ENCODE measurements at places on chromosomes 11 and 22.
A peak's percentile ranks its signal among the peaks of the same experiment; 100 is the strongest.

DNA sequence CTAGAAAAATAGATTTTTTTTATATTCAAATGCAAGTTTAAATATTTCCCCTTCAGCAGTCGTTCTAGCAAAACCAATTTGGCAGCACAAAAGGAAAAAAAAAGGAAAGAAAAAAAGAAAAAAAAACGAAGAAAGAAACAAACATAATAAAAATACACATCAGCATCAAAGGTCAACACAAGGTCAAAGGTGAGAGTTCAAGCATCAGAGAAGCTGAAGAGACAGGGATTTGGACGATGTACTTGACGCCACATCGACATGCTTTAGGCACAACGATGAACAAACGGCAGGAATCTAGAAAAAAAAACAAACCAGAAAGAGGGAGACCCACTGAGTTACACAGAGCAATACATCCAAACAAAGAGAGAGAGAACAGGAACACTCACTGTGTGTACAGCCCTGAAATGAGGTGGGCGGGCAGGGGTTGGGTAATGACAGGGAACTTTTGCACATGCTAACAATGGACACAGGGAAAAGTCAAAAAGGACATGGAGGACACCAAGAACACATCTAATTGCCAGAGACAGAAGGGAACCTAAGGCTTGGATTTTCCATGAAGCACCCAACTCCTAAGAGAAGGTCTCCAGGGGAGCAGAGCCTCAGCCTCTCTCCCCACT lies 19.8 kb upstream of the RAPSN start:
- no peak for DNase-seq

GRCh38 chr11:32479291-32479690 lies 44.0 kb upstream of the WT1 start:
- no peak for DNase-seq

GRCh38 chr11:97751405-97751804 lies 1269.3 kb upstream of the CNTN5 start:
- no peak for DNase-seq

- no peak for DNase-seq
Observed at GRCh38 chr22:31019191-31019930, 50.3 kb downstream of the TUG1 start.

- DNase-seq = peak; percentile 92
Observed at GRCh38 chr22:20393705-20394476, at the start of gene ZNF74. ZNF74 (plus strand) TSS chr22:20394151; CDS start chr22:20394629, 478 bp downstream.

GRCh38 chr11:83318931-83319330 lies 32.8 kb upstream of the CCDC90B start:
- no peak for DNase-seq

- no peak for DNase-seq
Observed at GRCh38 chr11:82092904-82093303, 640.8 kb downstream of the FAM181B start.

DNA sequence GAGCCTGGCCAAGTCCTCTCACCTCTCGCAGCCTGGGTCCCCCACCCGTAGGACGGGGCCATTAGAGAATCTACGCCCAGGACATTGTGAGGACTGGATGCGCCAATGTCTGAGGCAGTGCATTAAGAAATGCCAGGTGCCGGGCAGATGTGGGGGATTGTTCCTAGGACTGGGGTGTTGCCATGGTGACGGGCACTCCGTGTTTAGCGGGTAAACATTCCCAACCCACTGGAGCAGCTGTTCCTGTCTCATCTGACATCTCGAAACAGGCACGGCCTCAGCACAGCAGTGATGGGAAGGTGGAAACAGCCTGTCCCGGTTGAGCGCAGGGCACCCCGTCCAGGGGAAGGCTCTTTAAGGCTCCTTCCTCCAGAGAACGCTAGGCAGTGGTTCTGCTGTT lies 99.6 kb upstream of the RTL6 start:
- DNase-seq = peak; percentile 23

- no peak for DNase-seq
Observed at GRCh38 chr11:67644042-67644441, 4.5 kb upstream of the TBX10 start.

DNA sequence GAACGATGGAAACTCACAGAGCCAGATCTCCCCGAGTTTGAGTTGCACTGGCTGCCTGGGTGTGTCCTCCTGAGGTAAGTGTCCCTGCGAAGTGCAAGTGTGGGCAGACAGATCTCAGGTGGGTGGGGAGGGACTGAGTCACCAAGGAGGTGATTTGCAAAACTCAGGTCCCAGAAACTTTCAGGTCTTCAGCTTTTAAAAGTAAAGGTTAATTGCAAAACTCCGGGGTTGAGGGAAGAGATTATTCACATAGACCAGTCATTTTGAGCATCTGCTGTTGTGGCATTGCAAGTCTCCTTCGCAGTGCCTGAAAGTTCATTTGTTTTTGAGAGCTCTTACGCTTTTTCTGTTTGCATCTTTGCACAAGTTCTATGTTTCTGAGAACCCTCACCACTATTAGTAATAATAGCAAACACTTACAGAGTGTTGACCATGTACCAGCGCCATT lies 7.1 kb downstream of the CD44 start:
- DNase-seq = no peak

GRCh38 chr22:29167032-29167911 lies 38.4 kb upstream of the EMID1 start:
- DNase-seq = no peak

- DNase-seq = no peak
Observed at GRCh38 chr11:64853709-64854108, 9.3 kb upstream of the CDC42BPG start.

DNA sequence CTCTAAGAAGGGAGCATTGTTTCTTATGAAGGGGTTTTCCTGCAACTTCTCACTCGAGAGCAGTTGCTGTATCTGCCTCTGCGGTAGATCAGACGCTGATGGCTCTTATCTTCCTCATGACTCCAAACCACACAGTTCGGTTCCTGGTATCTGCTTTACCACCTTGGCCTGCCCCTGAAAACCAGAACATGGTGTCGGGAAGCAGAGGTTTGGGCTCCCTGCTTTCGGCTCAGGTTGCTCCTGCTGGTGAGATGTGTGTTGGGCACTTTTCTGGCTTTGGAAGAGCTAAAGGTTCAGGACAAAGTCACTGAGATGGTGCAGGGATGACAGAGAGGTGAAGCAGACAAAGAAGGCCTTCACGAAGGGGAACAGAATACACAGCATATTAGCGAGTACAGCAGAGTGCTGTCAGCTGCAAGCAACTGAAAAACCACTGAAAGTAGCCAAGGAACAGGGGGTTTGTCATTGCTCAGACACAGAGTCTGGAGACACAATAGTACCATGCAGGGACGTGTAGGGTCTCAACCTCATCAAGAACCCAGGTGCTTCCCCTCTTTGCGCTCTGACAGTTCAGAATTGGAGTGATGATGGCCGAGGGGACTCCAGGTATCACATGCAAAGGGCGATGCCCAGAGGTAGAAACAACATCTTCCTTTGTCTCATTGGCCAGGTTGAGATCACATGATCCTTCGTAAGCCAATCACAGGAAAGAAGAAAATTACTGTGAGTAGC lies 11.9 kb upstream of the CSF2RB start:
- DNase-seq = no peak

- no peak for DNase-seq
Observed at GRCh38 chr11:65188486-65188885, 6.8 kb downstream of the CAPN1 start.

DNA sequence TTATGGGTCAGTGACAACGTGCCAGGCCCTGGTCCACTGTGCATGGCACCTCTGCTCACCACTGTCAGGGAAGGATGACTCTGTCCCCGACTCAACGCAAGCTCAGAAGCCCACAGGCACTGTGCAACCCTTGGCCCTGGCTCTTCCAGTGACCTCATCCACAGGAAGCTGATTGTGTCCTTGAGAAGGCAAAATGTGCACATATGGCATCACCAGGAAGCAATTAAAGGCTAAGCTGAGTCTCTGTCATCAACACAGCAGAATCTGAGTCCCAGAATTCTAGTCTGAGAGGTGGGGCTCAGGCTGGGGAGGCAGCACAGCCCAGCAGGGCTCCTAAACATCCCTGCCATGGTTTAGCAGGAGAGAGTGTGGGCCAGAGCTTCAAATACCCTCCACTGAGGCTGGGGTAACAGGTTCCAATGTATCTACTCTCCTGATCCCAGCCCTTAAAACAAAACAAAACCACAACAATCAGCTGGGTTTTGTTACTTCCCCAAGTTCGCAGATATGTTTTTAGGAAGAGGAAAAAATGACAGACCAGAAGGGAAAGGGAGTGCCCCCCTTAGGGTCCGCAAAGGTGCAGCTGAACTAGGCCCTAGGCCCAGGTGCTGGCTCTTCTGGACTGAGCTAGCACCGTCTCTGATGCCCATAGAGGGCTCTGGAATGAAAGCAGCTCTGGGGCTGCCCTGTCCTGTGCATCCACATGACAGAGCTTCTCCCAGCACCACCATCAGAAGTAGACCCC lies 33.5 kb upstream of the GNAZ start:
- DNase-seq = peak; percentile 67

DNA sequence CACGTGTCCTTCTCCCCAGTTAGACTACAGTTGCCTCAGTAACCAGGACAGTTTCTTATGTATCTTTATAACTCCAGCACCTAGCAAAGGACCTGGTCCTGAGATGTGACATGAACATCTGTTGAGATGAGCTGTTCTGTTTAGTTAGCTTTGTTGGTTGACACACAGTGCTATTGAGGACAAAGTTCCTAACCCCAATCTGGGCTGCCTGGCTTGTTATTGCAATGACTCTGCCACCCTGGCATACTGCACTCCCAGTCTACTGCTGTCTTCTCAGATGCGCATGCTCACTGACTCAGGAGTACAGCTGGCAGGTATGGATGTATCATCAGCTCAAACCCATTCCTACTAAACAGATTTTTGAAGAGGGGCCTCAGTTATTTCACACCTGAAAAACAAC lies 7.4 kb downstream of the DESI1 start:
- no peak for DNase-seq

DNA sequence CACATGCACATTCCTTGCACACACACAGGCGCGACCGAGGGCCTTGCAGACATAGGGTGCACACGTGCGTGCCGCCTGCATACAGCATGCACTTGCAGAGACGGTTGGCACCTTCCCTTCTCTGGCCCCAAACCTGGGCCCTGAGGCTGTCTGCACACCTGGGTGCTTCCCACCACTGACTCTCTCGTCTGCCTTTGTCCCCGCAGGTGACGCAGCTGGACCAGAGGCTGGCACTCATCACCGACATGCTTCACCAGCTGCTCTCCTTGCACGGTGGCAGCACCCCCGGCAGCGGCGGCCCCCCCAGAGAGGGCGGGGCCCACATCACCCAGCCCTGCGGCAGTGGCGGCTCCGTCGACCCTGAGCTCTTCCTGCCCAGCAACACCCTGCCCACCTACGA lies 38.0 kb downstream of the CDKN1C start:
- no peak for DNase-seq

GRCh38 chr11:43680521-43681400 lies at the start of gene HSD17B12:
HSD17B12 (plus strand) TSS chr11:43680738; CDS start chr11:43680828, 90 bp downstream.
- DNase-seq = peak; percentile 99

GRCh38 chr11:106091480-106092123 lies 14.1 kb downstream of the AASDHPPT start:
- peak; percentile 56 for DNase-seq

- DNase-seq = peak; percentile 26
Observed at GRCh38 chr11:2156416-2157182, 4.4 kb downstream of the INS start.

- no peak for DNase-seq
Observed at GRCh38 chr22:49307870-49308269, 519.8 kb downstream of the BRD1 start.

DNA sequence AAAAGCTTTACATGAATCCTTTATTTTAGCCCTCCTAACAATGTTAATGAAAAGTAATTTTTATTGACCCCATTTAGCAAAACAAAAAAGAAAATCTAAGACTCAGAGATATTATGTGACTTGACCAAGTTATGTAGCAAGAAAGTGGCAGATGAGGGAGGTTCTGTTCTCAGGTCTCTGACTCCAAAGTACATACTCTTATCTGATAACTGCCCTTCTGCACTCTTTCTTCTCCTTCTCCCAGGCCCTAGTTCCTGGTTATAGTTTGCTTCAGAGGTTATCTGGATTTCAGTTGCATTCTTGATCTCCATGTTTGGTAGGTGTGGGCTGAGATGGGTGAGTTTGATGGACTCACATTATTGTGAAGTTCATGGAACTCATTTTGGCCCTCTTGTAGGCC lies 4.5 kb downstream of the OR9Q2 start:
- DNase-seq = no peak

- DNase-seq = peak; percentile 79
Observed at GRCh38 chr22:28442264-28442710, 237.4 kb downstream of the TTC28 start.

DNA sequence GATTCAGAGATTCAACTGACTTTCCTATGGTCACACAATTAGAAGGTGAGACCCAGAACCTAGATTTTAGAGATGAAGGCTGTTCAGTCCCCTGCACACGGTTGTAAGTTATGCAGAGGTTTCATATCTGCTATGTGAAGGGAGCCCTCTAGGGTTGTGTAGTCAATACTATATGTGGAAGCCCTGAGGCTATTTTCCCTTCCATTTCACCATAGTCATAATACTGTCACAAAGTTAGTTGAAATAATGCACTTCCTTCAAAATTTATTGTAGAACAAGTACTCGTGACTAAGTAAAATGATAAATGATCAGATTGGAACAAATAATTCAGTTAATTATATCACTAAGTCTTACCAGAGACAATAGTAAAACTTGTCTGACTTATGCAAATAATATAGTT lies 48.8 kb downstream of the ENDOD1 start:
- DNase-seq = no peak

DNA sequence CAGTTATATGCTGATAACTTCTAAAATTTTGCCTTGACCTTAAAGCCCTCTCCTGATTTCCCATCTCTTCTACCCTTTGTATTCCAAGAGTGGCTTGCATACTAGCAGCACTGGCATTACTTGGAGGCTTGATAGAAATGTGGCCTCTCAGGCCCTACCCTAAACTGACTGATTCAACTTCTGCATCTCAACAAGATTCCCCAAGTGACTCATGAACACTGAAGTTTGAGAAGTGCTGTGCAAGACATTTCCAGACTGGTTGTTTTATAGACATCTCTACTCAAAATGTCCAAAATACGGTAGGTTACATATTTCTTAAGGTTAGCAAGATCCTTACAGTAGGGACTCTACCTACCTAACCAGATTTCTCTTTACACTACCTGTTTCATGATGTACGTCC lies 48.6 kb downstream of the SESN3 start:
- DNase-seq = no peak

DNA sequence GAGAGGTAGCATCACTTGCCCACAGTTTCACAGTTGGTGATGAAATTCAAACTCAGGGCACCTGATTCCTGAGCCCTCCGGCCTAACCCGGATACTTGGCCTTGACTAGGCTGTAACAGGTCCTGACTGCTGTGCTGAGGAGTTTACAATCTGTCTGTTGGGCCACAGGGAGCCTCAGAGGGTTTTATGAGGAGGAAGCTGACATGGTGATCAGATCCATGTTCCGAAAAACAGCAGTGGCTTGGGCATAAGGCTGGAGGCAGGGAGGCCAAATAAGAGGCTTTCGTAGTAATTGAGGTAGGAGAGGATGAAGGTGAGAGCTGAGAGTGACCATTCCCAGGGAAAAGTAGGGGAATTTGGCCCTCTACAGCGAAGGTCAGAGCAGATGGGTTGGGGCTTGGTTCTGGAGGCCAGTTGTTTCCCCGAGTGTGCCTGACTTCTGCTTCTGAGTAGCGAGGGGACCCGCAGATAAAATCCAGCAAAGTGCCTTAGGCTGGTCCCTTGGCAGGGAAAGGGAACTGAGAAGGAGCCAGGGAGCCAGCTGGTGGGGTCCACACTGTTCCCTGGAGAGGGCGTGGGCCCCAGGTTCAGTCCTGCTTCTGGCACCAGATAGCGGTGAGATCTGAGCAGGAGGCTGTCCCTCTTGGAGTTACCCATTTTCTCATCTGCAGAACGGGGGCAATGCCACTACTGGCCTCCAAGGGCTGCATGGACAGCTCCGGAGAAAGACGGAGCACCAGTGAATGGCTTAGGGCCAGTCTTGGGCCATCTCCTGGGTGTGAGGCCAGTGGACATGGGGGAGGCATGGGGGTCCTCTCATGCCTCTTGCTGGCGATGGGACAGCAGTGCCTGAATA lies 6.5 kb downstream of the PRDM11 start:
- DNase-seq = no peak
